ENCODE measurements at places on chromosomes 6 and 20.

DNA sequence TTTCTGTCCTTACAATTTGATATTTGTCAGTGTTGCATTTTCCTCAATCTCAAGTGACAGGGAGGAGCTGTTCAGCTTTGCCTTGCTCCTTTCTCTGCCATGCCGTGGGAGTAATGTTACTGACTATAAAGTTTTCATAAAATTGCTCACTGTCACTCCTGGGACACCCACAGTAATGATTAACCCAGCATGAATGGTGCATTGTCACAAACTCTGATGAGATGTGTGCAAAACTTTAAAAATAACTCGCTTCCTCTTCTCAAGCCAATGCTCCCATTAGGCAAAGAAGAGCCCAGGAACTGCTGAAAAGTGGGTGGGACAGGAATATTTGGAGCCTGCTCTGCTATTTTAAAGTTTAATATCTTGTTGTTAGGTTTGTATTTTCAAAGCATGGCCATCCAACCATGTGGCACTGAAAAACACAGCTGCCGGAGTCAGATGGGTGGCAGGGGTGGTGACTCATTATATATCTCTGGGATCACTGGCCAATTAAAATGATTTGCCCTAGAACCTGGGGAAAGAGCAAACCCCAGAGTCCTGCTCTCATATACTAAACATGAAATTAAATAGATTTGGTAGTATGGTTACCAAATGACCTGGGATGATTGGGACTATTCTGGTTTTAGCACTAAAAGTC lies 260.1 kb downstream of the BTBD3 start:
- DNase-seq: no peak

DNA sequence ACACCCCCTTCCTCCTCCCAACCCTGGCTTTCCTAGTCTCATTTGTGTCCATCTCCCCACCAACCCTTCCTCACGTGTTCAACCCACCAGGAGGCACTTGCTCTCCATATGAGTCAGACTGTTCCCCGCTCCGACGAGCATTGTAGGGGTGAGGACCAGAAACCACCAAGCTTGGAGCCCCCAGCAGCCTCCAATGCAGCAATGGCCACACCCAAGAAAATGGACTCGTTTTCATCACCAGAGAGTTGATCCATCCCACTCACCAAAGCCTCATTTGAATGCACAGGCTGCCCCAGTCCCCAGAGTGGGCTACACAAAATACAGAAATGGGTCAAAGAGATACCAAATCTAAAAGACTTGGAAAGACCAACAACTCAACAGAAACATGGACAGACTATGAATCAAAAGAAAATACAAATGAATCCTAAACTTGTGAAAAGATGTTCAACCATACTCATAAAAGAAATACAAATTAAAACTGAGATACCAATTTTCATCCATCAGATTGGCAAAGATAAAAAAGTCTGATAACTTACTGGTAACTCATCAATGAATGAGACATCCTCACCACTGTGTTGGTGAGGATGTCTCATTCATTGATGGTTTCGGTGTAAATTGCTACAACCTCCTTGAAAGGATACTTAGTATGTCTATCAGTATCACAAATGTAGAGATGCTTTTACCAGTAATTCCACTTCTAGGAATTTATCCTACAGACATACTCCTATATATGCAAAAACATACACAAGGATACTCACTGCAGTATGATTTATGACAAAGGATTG lies 68.1 kb downstream of the TRERF1 start:
- no peak for DNase-seq

DNA sequence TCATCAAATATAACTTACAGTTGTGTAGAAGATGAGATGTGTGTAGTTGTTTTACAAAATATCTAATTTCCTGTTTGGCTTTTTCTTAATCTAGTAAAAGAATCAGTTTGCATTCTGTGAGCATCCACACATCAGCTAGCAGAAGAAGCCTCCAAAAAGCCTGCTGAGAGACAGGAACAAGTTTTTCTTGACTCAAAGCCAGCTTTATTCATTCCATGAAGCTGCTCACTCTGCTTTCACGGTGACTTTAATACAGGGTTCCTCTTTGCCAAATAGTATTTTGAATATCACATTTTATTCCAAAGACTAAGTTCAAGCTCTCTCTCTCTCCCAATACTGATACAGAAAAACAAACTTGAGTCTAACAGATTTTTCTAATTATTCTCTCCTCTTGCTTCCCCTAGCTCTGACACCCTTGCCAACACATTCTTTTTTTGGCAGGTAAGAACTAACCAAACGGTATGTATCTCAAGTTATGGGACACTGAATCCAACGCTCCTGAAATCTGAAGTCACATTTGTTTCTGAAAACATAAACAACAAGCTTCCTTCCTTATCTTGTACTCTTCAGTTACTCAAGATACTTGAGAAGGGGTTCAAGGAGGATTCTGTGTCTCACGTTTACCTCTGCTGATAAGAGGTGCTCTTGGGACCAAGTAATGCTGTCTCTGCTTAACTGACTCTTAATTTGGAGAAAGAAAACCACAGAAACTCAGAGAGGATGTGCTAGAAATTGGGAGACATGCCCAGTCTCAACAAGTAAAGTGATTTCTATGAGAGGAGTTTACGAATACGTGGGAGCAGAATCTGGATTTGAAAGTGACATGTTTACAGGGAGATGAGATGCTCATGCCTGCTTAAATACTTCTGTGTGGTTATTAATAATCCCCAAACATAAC lies 184.2 kb upstream of the SPTLC3 start:
- DNase-seq: no peak

DNA sequence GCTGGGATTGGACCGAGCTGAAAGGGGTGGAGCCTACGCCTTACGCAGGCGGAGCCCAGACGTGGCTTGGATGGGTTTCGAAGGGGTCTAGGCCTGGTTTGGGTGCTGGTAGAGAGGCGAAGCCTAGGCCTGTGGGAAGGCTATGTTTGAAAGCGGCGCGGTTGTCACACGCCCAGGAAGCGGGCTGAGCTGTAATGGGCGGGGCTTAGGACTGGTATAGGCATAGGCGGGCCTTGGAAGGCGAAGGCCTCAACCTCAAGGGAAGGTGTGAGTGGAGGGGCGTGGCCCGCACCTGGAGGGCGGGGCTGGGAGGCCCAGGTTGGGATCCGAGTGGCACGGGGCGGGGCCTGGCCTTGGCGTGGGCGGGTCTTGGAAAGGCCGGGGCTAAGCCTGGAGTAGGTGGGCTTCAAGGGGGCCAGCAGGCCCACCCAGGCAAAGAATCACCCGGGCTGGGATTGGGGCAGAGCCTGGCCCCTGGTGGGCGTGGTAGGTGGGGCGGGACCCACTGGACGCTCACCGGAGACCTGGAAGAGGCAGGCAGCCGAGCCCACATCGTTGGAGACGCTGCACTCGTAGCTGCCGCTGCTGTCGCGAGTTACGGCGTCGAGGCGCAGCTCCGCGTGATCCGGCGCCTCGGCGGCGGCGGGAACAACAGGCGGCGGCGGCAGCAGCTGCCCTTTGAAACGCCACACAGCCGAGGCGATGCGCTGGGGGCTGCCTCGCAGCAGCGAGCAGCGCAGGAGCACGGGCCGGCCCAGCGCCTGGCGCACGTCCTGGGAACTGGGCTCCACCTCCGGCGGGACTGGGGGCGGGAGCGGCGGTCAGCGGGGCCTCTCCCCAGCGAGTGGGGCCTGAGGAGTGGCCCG lies 49.0 kb downstream of the MDGA1 start:
- peak; percentile 32 for DNase-seq

- DNase-seq: no peak
These were observed 84.5 kb upstream of the FYN start for GRCh38 chr6:111957623-111958315.

- no peak for DNase-seq
These were observed 91.9 kb upstream of the CCDC28A start for GRCh38 chr6:138681627-138682026.
